ENCODE measurements at places on chromosomes 3 and 15. TPM values are rescaled to one million over a fixed set of nuclear protein-coding genes. Genes with fewer than 3 reads are reported as not detected.

Gene ADCY5
- not detected for total RNA-seq

Gene RTP1
- not detected for total RNA-seq

GRCh38 chr3:115666081-115666480 lies 42.8 kb downstream of the GAP43 start:
- no peak for DNase-seq

DNA sequence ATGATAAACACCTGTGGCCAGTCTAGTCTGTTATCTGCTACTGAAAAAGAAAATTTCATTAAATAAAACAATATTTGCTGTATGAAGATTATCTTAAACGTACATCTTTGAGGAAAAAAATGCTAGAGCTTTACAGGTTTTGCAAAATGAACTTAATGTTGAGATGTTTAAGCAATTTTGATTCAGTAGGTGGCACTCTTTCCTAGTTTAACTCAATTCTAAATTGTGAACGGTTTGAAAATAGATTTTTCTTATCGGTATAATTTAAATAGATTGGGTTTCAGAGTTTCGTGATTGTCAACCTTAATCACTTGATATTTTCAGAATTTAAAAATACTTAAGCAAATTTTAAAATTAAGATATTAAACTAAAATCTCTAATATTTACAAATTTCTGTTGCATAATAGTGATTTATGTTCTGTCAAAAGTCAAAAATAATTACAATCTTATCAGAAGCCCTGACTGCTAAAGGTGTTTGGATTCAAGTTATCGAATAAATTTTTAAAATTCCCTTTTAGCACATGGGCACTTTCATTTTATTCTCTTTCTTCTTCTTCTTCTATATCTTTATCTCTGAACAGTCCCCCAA lies 7.0 kb upstream of the RNF111 start:
- DNase-seq, result no peak

DNA sequence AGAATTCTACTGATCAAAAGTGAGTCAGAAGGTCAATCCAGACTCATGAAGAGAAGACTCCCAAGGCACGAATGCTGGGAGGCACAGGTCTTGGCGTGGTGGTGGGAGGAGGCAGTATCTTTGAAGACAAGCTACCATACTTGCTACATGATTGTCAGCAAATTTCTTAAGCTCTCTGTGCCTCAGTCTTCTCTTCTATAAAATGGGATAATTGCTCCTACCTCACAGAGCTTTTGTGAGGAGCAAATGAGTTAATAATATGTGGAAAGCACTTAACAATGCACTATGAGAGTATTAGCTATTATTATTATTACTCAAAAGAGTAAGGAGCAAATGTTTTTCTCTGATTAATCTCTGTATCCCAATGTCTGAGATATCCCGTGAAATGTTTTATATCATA lies 36.2 kb downstream of the EHD4 start:
- peak; percentile 43 for DNase-seq

- no peak for DNase-seq
These were observed 27.9 kb downstream of the PLCL2 start for GRCh38 chr3:16912400-16913263.

DNA sequence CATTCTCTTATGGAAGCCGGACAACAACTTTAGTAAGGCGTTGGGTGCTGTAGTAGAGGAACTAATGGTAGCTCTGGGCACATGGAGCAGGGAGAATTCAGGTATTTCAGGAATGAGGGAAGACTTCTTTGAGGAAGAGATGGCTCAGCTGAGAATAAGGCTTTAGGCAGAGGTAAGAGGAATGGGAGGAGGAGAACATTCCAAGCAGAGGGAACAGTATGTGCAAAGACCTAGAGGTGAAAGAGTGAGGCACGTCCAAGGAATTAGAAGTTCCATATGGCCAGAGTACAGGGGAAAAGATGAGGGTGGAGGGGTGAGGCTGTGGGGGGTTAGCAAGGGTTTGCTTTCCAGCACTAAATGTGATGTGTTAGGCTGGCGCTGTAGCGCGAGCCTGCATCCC lies 1.6 kb upstream of the SV2B start:
- no peak for DNase-seq

GRCh38 chr3:72664184-72664975 lies 183.9 kb downstream of the SHQ1 start:
- no peak for DNase-seq
